ENCODE measurements at places on chromosomes 7 and 10.

DNA sequence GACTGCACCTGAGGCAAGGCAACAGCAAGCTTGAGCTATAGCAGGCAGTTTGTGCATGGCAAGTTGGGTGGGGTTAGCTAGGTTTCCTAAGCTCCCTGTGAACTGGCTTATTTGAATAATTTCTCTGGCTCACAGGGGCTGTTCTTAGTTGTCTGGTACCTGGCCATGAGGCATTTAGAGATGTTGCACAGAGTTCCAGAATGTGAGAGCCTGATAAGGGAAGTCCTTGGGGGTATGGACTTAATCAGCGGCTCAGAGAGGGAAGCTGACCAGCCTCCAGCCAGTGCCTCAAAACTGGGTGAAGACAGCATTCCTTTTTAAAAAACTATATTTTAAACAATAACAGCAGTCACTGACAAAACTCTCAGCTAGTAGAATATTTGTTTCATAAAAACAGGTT is 307.4 kb downstream of the FZD1 start:
- no peak for DNase-seq

GRCh38 chr10:34796133-34796532 is 19.0 kb downstream of the PARD3 start:
- DNase-seq: no peak

DNA sequence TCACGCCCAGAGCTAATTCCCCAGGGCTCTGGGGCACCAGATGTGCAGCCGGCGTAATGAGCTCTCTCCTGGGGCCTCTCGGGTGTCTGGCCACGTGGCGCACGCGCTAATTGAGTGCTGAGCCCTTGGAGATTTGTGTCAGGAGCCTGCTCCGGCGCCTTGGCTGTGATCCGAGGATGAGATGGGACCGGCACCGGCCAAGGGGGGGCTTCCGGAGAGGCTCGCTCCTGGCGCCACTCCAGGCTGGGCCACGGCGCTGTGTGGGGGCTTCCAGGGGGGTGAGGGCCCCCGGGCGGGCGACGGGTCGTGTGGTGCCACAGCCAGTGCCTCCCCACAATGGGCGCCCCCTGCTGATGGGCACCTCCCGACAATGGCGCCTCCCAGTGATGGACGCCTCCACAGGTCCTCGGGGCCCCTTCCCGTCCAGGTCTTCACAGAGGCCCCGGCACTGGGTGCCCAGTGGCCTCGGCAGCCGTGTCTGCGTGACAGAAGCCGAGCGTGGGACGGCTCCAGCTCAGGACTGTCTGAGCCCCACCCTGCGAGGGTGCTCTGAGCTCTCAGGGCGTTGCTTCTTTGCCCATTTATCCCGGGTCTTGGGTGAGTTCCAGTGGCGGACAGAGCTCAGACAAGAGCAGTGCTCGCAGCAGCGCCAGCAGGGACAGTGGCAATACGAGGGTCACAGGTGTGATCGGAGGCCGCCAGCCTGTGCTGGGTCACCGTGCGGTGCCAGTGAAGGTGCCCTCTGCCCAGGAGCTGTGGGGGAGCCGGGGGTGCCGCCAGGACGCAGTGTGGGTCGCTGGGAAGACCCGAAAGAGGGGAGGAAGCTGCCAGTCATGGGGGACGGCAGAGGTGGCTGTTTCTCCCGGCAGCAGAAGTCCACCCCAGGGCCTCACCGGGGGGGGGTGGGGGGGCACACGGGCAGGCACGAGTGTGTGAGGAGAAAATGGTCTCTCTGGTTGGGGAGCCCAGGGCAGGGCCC is 8.2 kb upstream of the NKX6-2 start:
- DNase-seq: no peak

- DNase-seq: no peak
Measured at GRCh38 chr10:36181426-36182178, 539.5 kb upstream of the FZD8 start.
